Liver (tissue), 10 donors: ENCODE measurements at places on chromosomes 4 and X. TPM values are rescaled to one million over a fixed set of nuclear protein-coding genes. Genes with fewer than 3 reads are reported as not detected.

The DMRTC1 gene
- not detected for total RNA-seq

The SUPT20HL2 gene
- not detected for total RNA-seq

DNA sequence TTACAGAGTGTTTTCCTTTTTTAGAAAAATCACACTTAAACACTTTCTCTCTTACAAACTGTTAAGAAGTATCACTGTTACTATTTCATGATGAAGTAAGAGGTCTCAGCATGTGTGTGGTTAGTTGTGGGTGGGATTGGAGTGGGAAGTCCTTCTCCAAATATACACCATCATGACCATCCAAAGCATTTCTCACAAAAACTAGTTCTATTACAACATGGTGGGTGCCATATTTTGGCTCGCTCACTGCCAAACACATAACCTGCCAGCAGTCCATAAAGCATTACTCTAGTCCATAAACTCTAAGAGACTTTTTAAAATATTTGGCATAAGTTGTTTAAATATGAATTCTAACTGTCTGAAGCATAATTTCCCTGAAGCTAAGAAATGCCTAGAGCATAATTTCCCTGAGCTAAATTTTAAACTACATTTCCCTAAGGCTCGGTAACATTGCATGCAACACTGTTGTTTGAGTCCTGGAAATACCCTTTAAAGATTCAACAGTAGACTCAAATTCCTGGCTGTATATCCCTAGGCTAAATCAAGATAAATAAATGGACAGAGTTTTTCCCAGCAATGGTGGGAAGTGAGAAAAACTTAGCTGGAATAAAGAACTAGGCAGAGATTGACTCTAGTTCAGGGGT, 415.0 kb upstream of the INTU start:
- DNase-seq: no peak
- no peaks in the 10 kb centered on the region for H3K36me3 ChIP-seq
- H3K27me3 ChIP-seq: no peaks in the 10 kb centered on the region
- no peaks in the 10 kb centered on the region for H3K4me1 ChIP-seq

DNA sequence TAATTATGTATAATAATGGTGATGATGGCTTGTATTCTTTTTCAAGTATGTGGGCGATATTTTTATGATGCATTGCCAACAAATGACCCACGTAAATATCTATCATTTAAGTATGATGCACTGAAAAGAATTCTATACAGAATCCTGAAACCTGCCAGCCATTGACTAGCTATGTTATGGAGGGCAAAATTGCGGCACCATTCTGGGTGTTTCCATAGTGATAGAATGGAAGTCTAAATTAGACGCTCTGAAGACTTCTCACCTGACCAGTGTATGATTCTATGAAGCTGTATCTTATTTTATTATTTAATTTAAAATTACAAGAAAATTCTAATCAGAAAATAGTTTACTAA, 677 bp upstream of the CENPC start:
- H3K4me3 ChIP-seq: no peak overlapping the region
- H3K27me3 ChIP-seq: no peaks in the 10 kb centered on the region
- H3K4me1 ChIP-seq: peaks cover 15% of the 10 kb centered on the region
- no peak for DNase-seq
- H3K36me3 ChIP-seq: peaks cover 2% of the 10 kb centered on the region

- no peaks in the 10 kb centered on the region for H3K4me1 ChIP-seq
- no peak overlapping the region for H3K4me3 ChIP-seq
- H3K27me3 ChIP-seq: no peaks in the 10 kb centered on the region
- no peak overlapping the region for H3K27ac ChIP-seq
Measured at GRCh38 chr4:73912191-73912590, 43.0 kb downstream of the CXCL1 start.

DNA sequence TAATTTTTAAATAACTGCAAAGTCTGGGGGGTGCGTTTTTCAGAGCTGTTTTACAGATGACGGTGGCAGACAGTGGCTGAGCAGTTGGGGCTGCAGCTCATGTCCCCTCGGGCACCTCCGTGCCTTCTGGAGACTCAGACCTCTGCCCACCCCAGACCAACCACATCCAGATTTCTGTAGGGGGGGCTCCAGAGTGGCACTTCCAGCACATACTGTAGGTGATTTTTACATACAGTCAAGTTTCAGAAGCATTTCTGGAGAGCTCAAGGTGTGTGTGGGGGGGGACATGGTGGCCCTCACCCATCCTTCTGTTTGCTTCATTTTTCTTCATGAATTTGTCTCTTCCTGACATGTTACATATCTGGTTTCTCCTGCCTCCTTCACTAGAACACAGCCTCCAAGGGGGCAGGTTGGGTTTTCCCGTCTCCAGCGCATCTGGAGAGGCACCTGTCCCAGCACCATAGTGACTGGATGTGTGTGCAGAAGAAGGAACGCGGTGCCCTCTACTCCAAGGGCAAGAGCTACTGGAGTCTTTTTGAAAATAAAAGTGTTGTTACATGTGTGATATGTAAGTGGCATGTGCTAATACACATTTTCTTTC, 37.5 kb downstream of the TMEM271 start:
- no peaks in the 10 kb centered on the region for H3K4me1 ChIP-seq
- H3K27me3 ChIP-seq: no peaks in the 10 kb centered on the region
- no peak for DNase-seq
- H3K4me3 ChIP-seq: no peak overlapping the region

DNA sequence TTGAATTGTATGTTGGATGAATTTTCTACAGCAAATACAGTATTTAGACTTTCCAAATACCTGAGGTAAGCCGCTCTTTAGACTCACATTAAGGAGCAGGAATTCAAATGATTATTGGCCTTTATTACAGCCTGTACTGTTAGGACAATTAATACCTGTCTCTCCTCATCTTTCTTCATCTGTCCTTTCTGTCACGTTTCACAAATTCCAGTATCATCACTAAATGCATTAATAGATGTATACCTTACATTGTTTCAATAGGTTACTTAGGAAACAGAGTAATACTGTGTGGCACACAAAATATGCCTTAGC, 1.2 kb downstream of the FAM241A start:
- H3K27ac ChIP-seq: peak overlapping the region; percentile 87
- H3K27me3 ChIP-seq: no peaks in the 10 kb centered on the region
- H3K4me3 ChIP-seq: peak overlapping the region; percentile 97
- no peak for DNase-seq
- peaks cover 12% of the 10 kb centered on the region for H3K4me1 ChIP-seq

The ZCCHC12 gene
- not detected for total RNA-seq

- no peak overlapping the region for H3K27ac ChIP-seq
- H3K4me1 ChIP-seq: peaks cover 7% of the 10 kb centered on the region
- DNase-seq: no peak
- peaks cover 1% of the 10 kb centered on the region for H3K36me3 ChIP-seq
- H3K4me3 ChIP-seq: no peak overlapping the region
Measured at GRCh38 chr4:151287409-151287808, 10.4 kb downstream of the PRSS48 start.

DNA sequence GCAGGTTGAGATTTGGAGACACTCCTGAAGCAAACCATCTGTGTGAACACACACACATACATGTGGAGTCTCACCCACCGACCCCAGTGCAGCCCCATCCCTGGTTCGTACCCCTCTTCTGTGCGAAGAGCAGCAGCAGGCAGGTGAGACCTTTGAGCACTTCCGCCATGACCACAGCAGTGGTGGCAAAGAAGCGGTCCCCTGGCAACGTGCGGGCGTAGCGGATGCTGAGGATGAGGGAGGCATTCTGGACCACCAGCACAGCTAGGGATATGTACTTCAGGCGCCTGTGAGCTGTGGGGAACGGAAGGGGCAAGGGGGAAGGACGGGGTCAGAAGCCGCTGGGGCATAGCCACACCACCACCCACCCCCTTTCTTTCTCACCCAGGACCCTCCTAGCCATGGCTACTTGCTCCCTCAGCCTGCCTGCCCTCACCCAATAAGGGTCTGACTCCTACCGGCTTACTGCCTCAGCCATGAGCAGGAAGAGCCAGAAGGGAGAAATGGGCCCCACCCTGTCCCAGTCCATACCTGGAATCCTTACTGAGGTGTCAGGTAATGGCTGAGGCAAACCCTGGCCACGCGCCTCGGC, 1.6 kb downstream of the SLC35A2 start:
- peaks cover 7% of the 10 kb centered on the region for H3K36me3 ChIP-seq
- H3K27ac ChIP-seq: no peak overlapping the region
- no peak overlapping the region for H3K4me3 ChIP-seq
- H3K4me1 ChIP-seq: peaks cover 4% of the 10 kb centered on the region

- H3K4me3 ChIP-seq: no peak overlapping the region
- H3K36me3 ChIP-seq: no peaks in the 10 kb centered on the region
- peaks cover 11% of the 10 kb centered on the region for H3K4me1 ChIP-seq
- no peaks in the 10 kb centered on the region for H3K27me3 ChIP-seq
- no peak for DNase-seq
Measured at GRCh38 chrX:46628460-46629371, 55.2 kb downstream of the CHST7 start.

DNA sequence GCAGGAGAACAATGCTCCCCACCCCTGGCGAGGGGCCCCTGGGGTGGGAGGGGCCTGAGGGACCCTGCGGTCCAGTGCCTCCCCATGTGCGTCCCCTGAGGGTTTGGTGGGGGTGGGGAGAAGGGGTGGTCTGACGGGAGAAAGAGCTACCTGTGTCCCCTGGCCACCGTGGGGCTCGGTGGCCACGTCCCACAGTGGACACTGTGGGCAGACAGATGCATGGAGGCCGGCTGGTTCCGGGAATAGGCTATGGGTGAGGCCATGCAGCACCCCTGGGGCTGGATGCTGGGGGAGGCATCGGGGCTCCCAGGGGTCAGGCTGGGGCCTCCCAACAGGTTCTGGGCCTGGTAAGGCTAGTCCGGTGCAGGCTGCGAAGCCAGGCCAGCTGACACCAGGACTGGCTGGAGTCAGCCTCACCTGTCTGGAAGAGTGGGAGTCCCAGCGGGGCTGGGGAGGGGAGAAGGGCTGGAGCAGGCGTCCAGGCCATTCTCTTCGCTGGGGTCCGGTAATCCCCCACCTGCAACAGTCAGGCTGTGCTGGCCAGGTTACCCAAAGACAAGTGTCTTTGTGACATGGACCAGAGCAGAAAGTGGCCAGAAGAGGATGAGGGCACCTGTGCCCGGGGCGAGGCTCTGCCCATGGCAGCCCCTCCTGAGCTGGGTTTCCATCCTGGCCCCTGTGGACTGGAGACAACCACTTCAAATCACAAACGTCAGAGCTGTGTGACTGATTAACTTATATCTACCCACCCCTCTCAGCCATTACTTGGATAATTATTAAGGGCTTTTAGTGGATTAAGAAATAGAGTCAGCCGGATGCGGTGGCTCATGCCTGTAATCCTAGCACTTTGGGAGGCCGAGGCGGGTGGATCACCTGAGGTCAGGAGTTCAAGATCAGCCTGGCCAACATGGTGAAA, 1.4 kb upstream of the FAM53A start:
- no peak overlapping the region for H3K4me3 ChIP-seq
- peak overlapping the region; percentile 54 for H3K27ac ChIP-seq
- no peak for DNase-seq

DNA sequence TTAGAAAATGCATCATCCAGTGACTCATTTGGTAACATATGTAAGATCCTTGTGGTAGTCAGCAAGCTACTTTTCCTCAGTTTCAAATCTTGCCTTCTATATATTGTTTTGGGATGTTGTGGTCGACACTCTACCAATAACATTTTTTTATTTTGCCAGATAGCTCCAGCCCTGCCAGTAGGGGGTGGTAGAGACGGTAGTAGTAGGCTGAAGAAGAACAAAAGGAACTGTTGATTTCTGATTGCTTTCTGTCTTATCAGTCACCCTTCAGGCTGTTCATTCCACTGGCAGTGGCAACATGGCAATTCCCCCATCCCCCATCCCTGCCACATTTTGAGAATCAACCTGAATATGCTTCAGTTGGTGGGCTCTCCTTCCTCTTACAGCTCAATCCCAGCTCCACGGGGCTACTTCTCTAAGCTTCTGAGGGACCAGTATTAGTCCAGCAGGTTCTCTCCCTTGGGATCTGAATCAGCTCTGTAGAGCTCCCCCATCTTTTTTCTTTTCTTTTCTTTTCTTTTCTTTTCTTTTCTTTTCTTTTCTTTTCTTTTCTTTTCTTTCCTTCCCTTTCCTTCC, 171.5 kb upstream of the VEGFC start:
- H3K36me3 ChIP-seq: no peaks in the 10 kb centered on the region
- DNase-seq: no peak
- no peak overlapping the region for H3K27ac ChIP-seq
- H3K27me3 ChIP-seq: no peaks in the 10 kb centered on the region
- H3K4me3 ChIP-seq: no peak overlapping the region

The CT45A10 gene
- total RNA-seq: not detected

- H3K27me3 ChIP-seq: no peaks in the 10 kb centered on the region
- H3K36me3 ChIP-seq: no peaks in the 10 kb centered on the region
- peaks cover 24% of the 10 kb centered on the region for H3K4me1 ChIP-seq
- peak overlapping the region; percentile 81 for H3K27ac ChIP-seq
- H3K4me3 ChIP-seq: no peak overlapping the region
Measured at GRCh38 chr4:86972997-86973396, 38.2 kb downstream of the AFF1 start.

GRCh38 chrX:68090266-68090665, 343.0 kb downstream of the OPHN1 start:
- H3K4me3 ChIP-seq: no peak overlapping the region
- H3K27ac ChIP-seq: no peak overlapping the region
- DNase-seq: no peak
- H3K27me3 ChIP-seq: no peaks in the 10 kb centered on the region
- H3K4me1 ChIP-seq: no peaks in the 10 kb centered on the region
- H3K36me3 ChIP-seq: no peaks in the 10 kb centered on the region
